ENCODE measurements at places on chromosomes 12 and 14.

GRCh38 chr14:89524990-89525667 lies 108.1 kb upstream of the FOXN3 start:
- DNase-seq: no peak

GRCh38 chr12:50517421-50518048 lies 12.8 kb downstream of the DIP2B start:
- DNase-seq: no peak

DNA sequence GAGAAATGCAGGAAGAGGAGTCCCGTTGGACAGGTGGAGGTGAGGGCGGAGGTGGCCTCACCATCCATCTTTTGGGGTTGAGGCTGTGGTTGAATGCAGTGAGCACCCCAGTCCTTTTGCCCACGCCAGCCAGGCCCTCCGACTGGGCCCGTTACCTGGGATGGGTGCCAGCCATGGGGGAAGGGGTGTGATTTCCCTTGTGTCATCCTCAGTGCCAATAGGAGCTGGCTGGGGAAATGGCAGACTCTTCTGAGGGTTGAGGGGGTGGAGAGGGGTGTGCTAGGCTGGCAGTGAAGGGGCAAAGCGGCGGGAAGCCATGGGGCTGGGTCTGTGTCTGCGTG lies 9.6 kb downstream of the KCNH3 start:
- DNase-seq: no peak

DNA sequence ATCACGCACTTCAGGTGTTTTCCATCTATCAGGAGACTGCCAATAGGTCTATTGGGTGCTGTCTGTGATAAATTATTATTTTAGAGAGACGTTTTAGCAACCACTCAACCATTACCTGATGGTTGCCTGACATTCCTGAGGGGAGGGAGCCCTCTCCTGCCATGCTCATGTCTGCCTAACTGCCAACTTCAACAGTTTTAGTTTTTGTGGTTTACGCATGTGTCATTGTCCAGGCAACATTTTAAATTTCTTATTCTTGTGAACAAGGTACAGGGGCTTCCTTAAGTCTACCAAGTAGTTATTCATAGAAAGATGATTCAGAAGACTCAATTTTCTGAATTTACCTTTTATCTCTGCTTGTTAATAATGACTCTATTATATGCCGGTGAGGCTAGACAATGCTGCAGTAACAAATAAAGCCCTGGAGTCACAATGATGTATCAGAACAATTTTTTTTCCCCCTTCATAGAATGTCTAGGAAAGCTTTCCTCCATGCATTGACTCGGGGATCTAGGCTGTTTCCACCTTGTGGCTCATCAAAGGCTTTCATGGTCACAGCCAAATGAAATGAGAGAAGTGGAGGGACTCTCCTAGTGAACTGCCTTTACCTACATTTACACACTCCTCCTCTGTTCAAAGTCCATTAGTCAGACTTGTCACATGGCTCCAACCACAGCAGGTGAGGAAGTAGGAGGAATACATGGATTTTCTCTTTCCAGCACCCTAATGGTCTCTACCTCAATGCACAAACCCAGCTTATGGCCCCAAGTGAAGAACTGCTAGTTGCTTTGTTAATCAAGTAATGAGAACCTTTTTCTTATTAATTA lies 225.8 kb downstream of the CRADD start:
- no peak for DNase-seq

DNA sequence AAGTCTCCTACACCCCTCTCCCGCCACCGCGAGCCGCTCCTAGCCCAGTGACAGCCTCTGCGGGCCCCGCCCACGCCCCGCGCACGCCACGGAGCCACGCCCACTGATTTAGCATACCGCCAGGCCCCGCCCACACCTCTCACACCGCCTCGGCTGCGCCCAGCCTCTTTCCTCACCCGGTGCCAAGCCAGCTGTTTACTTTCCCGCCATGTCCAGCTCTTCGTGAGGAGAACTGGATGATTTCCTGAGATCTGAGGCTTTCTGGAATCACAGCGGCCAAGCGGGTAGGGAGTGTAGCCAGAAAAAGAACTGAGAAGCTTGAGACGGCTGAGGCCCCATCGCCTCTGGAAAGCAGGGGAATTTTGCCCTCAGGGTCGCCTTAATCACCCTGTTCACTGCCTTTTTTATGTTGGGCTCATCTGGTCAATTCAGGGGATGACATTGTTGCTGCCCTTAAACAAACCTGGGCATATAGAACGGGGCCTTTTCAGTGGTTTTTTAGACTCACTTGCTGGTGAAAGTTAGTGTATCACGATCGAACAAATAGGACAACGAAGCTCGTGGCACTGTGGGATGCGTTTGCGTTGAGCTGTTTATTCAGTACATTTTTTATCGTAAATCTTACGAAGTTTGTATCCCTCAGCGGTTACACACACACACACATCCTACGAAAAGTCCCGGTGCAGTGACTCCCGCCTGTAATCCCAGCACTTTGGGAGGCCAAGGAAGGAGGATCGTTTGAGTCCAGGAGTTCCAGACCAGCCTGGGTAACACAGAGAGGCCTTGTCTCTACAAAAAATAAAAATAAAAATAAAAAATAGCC lies at the start of gene RNF212B:
RNF212B (plus strand) TSS at position 165 of the 823 bp plus-strand sequence. CDS start 2,410 bp downstream, outside the sequence.
- DNase-seq: peak; percentile 8

- DNase-seq: no peak
These were observed 706.2 kb downstream of the GALC start for GRCh38 chr14:87286826-87287225.

All from hypothalamus (tissue), 51 donors.